ENCODE measurements at places on chromosomes 1 and 21.

DNA sequence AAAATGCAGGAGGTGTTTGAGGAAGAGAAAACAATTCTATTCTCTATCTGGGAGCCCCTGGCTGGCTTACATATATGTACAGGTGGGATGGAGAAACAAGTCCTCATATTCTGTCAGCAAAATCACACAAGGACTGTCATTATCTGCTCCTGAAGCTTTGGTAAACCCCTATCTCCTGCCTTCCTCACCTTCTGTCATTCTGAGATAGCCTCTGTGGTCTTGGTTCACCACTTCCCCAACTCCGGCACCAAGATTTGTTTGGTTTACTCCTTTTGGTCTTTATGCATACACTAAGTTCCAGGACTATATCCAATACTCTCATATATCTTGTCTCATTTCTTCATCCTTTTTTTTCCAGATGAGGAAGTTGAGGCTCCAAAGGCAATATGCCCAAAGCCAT is 551.1 kb downstream of the PLPP3 start:
- DNase-seq, result no peak

GRCh38 chr1:239322369-239322768 is 64.0 kb upstream of the CHRM3 start:
- DNase-seq, result no peak

- DNase-seq, result no peak
Observed at GRCh38 chr1:100322436-100323211, 29.7 kb upstream of the CDC14A start.

DNA sequence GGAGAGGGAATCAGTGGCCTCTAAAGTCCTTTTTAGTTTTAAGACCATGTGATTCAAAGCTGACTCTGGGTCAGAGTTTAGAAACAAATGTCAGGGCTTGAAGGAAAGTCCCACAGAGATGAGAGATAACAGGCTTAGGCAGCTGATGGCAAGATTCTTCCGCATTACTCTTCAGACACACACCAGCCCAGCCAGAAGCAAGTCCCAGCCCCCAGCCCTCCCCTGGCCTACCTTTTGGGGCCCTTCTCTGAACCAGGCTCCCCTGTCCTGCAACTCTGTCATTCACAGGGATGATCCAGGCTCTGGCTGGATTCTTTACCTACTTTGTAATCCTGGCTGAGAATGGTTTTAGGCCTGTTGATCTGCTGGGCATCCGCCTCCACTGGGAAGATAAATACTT is 13.1 kb upstream of the CASQ1 start:
- DNase-seq, result no peak

GRCh38 chr1:9280015-9280860 is 12.5 kb upstream of the SPSB1 start:
- peak; percentile 68 for DNase-seq

GRCh38 chr1:54579337-54579781 is 31.3 kb downstream of the ACOT11 start:
- no peak for DNase-seq

DNA sequence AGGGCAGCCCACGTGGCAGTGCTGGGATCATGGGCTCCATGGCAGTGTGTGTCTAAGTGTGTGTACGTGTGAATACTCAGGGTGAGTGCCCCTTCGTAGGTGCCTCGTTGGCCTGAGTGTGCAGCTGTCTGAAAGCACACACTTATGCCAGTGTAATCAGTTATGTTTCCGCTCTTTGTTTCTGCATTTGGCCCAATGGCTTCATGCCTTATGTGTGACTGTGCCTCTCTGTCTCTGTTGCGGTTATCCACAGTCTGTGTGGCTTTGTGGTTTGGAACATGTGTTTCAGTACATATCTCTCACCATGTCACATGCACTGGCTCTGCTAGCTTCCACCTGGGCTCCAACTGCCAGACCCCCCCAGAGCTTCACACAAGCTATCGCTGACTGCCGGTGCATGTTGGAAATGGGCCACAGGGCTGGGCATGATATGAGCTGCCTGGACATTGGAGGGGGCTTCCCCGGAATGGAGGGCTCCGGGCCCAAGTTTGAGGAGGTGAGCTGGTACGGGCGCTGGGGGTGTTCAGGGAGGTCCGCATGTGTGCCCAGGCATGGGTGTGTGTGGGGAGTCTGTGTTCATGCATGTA is 70.3 kb upstream of the TINAGL1 start:
- no peak for DNase-seq

DNA sequence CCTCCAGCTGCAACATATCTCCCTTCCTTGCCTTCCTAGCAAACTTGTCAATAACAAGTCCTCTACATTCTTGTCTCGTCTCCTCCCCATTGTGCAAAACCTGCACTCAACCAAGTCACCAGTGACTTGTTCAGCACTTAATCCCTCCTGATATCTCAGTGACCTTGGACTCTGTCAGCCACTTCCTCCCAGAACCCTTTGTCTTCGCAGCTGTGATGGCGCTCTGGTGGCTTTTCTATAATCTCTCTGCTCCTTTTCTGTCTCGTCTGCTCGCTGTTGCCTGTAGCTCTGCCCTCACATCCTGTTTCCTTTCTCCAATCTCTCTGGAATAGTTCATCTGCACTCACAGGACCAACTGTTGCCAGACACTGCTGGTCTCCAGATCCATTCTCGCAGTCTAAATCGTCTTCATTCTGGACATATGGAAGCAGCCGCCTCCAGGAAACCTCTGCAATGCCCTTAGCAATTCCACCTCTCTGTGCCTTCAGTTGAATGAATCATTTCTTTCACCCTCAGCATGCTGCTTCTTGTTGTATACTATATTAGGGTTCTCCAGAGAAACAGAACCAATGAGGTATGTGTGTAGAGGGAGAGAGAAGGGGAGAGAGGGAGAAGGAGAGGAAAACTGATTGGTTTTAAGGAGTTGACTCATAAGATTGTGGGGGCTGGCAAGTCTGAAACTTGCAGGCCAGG is 17.4 kb upstream of the IFNAR2 start:
- peak; percentile 84 for DNase-seq

DNA sequence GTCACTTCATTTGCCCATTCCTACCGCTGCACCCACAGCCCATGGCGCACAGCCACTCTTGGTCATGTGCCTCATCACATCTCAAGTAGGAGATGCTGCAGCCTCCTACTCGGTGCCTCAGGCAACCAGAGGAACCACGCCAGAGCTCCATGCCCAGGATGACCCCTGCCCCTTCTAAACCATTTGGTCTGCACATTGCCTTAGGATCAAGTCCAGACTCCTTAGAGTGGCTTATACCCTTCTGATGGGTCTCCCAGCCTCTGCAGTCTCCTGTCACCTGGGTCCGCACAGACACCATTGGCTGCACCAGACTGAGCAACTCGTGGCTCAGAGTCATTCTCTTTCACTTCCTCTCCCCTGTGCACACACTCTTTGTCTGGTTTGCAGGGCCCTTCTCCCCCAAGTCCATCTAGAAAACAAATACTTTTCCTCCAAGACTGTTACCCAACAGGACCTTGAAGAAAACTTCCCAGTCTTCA is 2.2 kb upstream of the ADORA3 start:
- no peak for DNase-seq

- DNase-seq, result peak; percentile 54
Observed at GRCh38 chr21:44800971-44801467, 601 bp downstream of the UBE2G2 start.

- DNase-seq, result no peak
Observed at GRCh38 chr1:228154021-228154669, 4.4 kb downstream of the GJC2 start.

- DNase-seq, result no peak
Observed at GRCh38 chr1:220702733-220703270, 12.6 kb downstream of the C1orf115 start.

- DNase-seq, result no peak
Observed at GRCh38 chr1:10649517-10650201, 146.8 kb downstream of the CASZ1 start.

- DNase-seq, result no peak
Observed at GRCh38 chr1:248813546-248813945, 12.2 kb downstream of the SH3BP5L start.

DNA sequence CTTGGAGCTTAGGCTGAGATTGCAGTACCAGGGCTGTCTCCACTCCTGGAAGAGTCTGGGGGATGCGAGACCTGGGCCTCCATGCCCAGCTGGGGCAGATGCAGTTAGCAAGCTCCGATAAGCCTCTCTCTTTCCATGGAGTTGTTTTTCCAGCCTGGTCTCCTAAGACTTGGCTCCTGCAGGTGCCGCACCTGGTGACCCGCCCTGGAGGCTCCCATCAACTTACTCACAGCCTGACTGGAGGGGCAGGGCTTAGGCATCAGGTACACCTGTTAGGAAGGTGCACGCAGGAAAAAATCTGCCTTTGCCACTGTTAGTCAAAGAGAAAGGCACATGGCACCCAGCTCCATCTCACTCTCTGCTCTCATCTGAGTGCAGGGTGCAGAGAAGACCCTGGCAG is 198.1 kb upstream of the TMEM51 start:
- DNase-seq, result no peak

GRCh38 chr1:59819566-59820438 is 5.1 kb downstream of the HOOK1 start:
- no peak for DNase-seq

- peak; percentile 98 for DNase-seq
Observed at GRCh38 chr1:7470904-7471638, 300.0 kb upstream of the VAMP3 start.

DNA sequence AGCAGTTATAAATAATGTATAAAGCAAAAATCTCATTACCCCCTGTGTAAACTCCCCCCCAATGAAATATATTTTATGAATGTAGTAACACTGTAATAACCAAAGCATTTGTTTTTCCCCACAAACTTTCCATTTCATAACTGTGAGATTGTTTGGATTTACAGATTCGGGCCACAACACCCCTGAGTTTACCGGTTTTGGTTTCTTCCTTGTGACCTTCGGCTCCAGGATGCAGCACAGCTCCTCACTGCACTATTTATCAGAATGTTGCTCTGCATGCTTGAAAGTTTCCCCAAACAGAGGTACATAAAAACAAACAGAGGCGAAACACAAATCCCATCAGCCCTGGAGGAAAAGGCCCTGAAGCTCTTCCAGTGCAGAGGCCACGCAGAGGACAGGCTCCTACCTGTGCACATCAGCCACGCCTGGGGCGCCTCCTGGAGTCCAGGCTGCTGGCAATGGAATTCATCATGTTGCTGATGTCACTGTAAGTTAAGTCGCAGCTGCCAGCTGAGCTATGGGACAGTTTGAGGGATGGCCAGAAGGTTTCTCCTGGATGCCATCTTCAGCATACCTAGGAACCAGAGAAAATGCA is 122.0 kb downstream of the LMO4 start:
- no peak for DNase-seq

DNA sequence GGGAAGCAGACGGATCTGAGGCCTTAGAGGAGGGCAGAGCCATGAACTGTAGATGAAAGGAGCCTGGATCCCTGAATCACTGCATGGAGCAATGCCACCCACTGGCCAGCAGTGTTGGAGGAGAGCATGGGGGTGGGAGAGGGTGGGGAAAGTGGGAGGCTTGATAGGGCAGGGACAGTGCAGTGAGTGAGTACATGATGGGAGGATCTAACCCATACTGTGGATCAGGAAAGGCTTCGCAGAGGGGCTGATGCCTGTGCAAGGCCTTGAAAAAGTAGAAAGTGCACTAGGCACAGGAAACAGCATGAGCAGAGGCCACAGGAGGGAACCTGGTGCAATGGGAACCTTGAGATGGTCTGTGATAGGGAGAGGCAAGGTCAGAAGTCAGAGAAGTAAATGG is 391.9 kb downstream of the PTPRU start:
- no peak for DNase-seq

GRCh38 chr1:154478639-154479038 is 23.4 kb upstream of the TDRD10 start:
- peak; percentile 22 for DNase-seq

- no peak for DNase-seq
Observed at GRCh38 chr1:151137789-151138188, 8.6 kb downstream of the SEMA6C start.

- DNase-seq, result no peak
Observed at GRCh38 chr1:230215529-230215928, 148.5 kb downstream of the GALNT2 start.

DNA sequence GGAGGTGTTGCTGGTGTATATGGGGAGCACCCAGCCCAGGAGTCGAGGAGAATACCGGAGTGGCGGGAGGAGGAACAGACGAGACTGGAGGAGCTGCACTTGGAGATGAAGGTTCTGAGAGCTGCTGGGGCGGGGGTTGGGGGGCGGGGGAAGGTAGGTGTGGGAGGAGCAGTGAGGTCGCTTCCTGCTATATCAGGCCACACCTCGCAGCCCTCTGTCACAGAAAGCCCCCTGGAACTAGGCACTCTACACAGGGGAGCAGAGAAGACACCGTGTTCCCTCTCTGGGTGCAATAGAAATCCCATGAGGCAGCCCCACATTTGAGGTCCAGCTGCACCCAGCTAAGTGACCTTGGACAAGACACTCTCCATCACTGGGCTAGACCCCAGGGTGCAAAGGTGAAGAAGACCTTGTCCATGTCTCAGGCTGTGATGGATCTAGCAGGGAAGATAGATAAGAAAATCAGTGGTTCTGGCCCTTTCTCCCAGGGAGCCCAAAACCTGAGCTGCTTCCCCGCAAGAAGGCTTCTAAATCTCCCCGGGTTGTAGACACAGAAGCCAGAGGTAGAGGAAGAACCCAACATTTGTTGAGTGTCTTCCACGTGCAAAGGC is 155.8 kb upstream of the EDN2 start:
- DNase-seq, result no peak

GRCh38 chr1:82466891-82467290 is 666.2 kb downstream of the ADGRL2 start:
- DNase-seq, result no peak

GRCh38 chr1:42109600-42109999 is 43.6 kb upstream of the GUCA2B start:
- DNase-seq, result no peak
